ENCODE measurements at places on chromosomes 6 and 20. TPM values are rescaled to one million over a fixed set of nuclear protein-coding genes. Genes with fewer than 3 reads are reported as not detected.

DNA sequence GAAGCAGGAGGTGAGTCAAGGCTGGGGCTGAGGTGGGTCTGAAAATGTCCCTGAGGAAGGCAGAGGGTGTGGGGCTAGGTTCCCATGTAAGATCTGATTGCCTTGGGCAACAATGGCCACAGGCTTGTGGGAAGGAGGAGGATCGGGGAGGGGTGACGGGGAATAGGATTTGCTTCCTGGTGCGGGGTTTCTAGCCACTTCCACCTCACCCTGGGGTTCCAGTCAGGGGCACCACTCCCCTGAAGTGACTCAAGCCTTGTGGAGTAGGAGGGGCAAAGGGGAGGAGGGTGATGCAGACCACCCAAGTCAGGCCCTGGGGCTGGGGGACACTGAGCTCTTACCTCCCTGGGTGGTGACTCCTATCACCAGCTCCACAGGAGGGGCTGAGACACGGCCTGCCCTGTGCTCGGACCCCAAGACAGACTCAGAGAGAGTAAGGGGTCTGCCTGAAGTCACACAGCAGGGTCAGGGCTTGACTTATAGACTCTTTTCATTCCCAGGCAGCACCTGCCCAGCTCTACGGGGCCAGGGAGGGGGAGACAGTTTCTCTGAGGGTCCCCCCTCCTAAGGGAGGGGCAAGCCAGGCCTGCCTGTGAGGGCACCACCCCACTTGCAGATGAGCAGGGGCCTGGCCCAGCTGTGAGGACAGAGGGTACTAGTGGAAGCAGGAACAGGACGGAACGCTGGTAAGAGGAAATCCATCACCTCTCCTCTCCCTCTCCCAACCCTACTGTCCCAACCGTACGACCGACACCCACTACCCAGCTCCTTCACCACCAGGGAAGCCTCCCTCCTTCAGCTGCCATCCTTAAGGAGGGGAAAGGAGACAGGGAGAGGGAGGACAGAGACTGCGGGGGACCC, 12.4 kb upstream of the SPDEF start:
- H3K4me1 ChIP-seq, result no peaks in the 10 kb centered on the region
- H3K27ac ChIP-seq, result no peak overlapping the region
- no peaks in the 10 kb centered on the region for H3K36me3 ChIP-seq
- no peak for DNase-seq
- no peak overlapping the region for H3K4me3 ChIP-seq

GRCh38 chr6:105443941-105444340, 41.1 kb upstream of the PREP start:
- H3K27me3 ChIP-seq, result no peaks in the 10 kb centered on the region
- no peaks in the 10 kb centered on the region for H3K4me1 ChIP-seq
- no peak for DNase-seq

DNA sequence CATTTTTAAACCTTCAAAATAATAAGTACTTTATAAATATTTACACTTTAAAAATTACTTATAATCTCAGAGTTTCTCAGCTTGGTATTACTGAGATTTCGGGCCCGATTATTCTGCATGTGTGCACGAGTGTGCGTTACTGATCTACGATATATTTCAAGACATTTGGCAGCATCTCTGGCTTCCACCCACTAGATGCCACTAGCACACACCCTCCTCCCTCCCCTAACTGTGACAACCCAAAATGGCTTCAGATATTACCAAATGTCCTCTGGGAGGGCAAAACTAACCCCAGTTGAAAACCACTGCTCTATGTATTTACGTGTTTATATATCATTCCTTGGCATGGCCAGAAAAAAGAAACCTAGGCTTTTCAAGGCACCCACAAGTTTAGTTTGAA, 95.9 kb downstream of the FYN start:
- H3K27me3 ChIP-seq, result no peaks in the 10 kb centered on the region
- H3K4me1 ChIP-seq, result peaks cover 63% of the 10 kb centered on the region
- H3K36me3 ChIP-seq, result peaks cover 13% of the 10 kb centered on the region

DNA sequence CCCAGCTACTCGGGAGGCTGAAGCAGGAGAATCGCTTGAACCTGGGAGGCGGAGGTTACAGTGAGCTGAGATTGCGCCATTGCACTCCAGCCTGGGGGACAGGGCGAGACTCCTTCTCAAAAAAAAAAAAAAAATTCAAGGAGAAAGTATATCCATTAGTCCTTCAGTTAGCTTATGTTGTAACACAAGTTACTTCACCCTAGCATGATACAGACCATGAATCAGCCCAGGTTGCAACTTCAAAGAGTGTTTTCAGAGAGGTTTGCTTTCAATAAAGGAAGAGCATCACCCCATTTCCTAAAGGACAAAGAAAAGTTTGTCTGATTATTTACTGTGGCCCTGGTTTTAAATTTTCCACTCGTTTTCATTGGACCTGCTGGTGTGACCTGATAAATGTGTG, 73.0 kb downstream of the SERAC1 start:
- no peaks in the 10 kb centered on the region for H3K27me3 ChIP-seq
- DNase-seq, result no peak
- H3K4me1 ChIP-seq, result no peaks in the 10 kb centered on the region
- no peak overlapping the region for H3K4me3 ChIP-seq

- H3K36me3 ChIP-seq, result no peaks in the 10 kb centered on the region
- no peak for DNase-seq
- no peaks in the 10 kb centered on the region for H3K27me3 ChIP-seq
- no peak overlapping the region for H3K4me3 ChIP-seq
- H3K27ac ChIP-seq, result no peak overlapping the region
- no peaks in the 10 kb centered on the region for H3K4me1 ChIP-seq
These were observed 41.2 kb upstream of the GRIK2 start for GRCh38 chr6:101352316-101352715.

DNA sequence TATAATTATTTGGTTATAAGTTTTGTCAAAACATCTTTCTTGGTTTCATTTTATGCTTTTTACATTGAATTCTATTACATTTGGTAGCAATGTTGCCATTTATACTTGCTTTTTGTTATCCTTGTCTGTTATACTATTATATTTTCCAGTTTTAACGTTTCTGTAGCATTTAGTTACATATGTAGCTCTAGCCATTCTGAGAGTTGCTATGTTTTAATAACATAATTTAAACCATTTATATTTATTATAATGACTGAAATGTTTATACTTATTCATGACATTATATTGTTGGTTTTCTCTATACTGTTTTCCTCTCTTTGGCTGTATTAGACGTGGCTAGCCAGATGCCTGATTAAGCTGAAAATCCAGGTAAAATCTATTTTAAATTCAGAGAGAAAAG, 252.0 kb upstream of the FLRT3 start:
- no peak for DNase-seq
- no peaks in the 10 kb centered on the region for H3K27me3 ChIP-seq
- no peak overlapping the region for H3K4me3 ChIP-seq
- no peak overlapping the region for H3K27ac ChIP-seq

DNA sequence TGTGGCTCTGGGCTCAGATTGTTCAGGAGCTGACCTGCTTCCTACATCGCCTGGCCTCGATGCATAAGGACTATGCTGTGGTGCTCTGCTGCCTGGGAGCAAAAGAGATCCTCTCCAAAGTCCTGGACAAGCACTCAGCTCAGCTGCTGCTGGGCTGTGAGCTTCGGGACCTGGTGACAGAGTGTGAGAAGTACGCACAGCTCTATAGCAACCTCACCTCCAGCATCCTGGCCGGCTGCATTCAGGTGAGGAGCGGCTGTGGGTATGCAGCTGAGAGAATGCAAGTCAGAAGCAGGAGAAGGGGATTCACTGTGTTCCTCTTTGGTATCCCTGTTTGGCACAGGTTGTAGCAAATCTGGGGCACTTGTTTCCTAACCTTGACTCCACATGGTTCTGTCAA, 17.9 kb downstream of the CUL9 start:
- H3K4me1 ChIP-seq, result no peaks in the 10 kb centered on the region
- H3K4me3 ChIP-seq, result no peak overlapping the region
- H3K36me3 ChIP-seq, result peaks cover 69% of the 10 kb centered on the region
- no peak for DNase-seq
- H3K27ac ChIP-seq, result no peak overlapping the region

- H3K4me3 ChIP-seq, result peak within 1 kb of the TSS; percentile 81
- peak within 1 kb of the TSS; percentile 86 for H3K27ac ChIP-seq
- no peaks in the 10 kb centered on the region for H3K36me3 ChIP-seq
- peaks cover 60% of the 10 kb centered on the region for H3K4me1 ChIP-seq
These were observed at the start of gene CTSZ for GRCh38 chr20:59006864-59007664. CTSZ (minus strand) TSS chr20:59007254; CDS start chr20:59007128, 126 bp downstream.

DNA sequence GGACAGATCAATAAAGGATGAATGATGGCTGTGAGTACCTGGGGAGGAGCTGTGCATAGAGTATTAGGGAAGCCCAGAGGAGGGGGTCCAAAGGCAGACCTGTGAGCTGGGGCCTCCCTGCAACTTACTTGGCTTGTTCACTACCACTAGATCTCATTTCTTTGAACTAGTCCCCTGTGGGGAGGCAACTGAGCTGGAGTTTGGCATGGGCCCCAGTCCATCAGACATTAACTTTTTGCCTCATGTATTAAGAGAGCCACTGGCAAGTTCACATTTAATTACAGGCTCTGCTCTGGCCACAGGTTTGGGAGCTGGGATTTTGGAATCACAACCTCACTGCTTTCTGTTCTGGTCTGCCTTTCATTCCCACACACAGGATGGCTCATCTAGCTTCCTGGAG, 254.1 kb downstream of the PRL start:
- no peaks in the 10 kb centered on the region for H3K36me3 ChIP-seq
- DNase-seq, result no peak
- H3K4me3 ChIP-seq, result no peak overlapping the region
- H3K27ac ChIP-seq, result peak overlapping the region; percentile 80
- no peaks in the 10 kb centered on the region for H3K4me1 ChIP-seq
- no peaks in the 10 kb centered on the region for H3K27me3 ChIP-seq

DNA sequence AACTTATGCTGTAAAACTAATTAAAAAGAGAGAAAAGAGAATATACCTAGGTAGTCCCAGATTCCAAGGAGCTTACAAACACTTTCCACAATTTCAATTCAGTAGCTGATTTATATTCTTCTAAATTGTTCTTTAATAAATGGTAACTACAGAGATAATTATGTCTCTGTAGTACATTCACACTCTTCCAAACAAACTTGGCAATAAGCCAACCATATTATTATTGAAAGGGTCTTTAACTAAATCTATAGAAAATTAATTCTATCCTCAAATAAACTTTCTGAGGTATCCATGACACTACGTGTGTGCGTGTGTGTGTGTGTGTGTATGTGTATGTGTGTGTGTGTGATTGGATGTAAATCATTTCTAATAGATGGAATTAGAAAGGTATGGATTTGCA, 217.4 kb upstream of the EYS start:
- H3K36me3 ChIP-seq, result no peaks in the 10 kb centered on the region
- no peak for DNase-seq
- no peak overlapping the region for H3K27ac ChIP-seq
- H3K27me3 ChIP-seq, result no peaks in the 10 kb centered on the region

GRCh38 chr20:24469116-24469893, at the start of gene SYNDIG1:
SYNDIG1 (plus strand) TSS chr20:24469629; CDS start chr20:24543098, 73,469 bp downstream.
- peak; percentile 67 for DNase-seq
- peaks cover 28% of the 10 kb centered on the region for H3K27me3 ChIP-seq
- peak within 1 kb of the TSS; percentile 72 for H3K27ac ChIP-seq
- H3K4me3 ChIP-seq, result peak within 1 kb of the TSS; percentile 61
- no peaks in the 10 kb centered on the region for H3K36me3 ChIP-seq

GRCh38 chr6:18117136-18117535, 5.3 kb downstream of the NHLRC1 start:
- no peak for DNase-seq
- no peaks in the 10 kb centered on the region for H3K27me3 ChIP-seq
- H3K4me3 ChIP-seq, result no peak overlapping the region
- no peak overlapping the region for H3K27ac ChIP-seq
- H3K36me3 ChIP-seq, result no peaks in the 10 kb centered on the region

- no peak for DNase-seq
- no peak overlapping the region for H3K27ac ChIP-seq
- no peak overlapping the region for H3K4me3 ChIP-seq
- no peaks in the 10 kb centered on the region for H3K36me3 ChIP-seq
- no peaks in the 10 kb centered on the region for H3K27me3 ChIP-seq
These were observed 145.4 kb upstream of the BTBD3 start for GRCh38 chr20:11772226-11772730.

DNA sequence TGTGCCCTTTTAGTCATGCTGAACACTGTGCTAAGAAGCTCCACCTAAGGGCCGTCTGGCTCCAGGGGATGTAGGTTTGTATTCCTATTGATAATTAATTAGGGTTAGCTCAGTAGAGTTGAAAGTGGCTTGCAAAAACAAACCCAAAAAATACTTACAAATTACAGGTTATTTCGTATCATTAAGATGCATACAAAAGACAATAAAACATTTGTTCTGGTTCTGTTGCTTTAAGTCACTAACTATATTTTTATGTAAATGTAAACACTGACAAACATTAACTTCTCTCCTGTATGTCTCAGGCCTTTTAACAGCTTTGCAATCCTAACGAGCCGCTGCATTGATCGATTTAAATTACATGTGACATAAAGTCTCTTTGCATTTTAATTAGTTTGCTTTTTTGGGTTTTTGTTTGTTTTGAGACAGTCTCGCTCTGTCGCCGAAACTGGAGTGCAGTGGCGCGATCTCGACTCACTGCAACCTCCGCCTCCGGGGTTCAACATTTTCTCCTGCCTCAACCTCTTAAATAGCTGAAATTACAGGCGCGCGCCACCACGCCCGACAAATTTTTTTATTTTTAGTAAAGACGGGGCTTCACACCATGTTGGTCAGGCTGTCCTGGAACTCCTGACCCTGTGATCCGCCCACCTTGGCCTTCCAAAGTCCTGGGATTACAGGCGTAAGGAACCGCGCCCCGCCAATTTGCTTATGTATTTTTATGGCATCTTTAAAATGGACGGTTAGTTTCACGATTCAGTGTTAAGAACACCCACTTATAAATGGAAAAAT, 110.9 kb downstream of the HFE start:
- no peak for DNase-seq
- no peaks in the 10 kb centered on the region for H3K27me3 ChIP-seq
- no peaks in the 10 kb centered on the region for H3K36me3 ChIP-seq
- H3K4me3 ChIP-seq, result peak overlapping the region; percentile 76
- peak overlapping the region; percentile 92 for H3K27ac ChIP-seq

Gene POU5F1
- 0.24 TPM for total RNA-seq

Gene HLA-DMA
- 8.7 TPM for total RNA-seq

Gene HLA-E
- 283 TPM for total RNA-seq

Gene GMDS
- 8.2 TPM for total RNA-seq

Gene TMC2
- not detected for total RNA-seq

Gene IL17F
- not detected for total RNA-seq

Data from heart left ventricle (tissue), 16 donors.